ENCODE measurements at places on chromosomes 13 and 19.

- DNase-seq = no peak
These were observed 25.0 kb upstream of the C1QTNF9B start for GRCh38 chr13:23922005-23922932.

GRCh38 chr13:102680842-102681740, 13.8 kb downstream of the METTL21C start:
- DNase-seq = peak; percentile 11

DNA sequence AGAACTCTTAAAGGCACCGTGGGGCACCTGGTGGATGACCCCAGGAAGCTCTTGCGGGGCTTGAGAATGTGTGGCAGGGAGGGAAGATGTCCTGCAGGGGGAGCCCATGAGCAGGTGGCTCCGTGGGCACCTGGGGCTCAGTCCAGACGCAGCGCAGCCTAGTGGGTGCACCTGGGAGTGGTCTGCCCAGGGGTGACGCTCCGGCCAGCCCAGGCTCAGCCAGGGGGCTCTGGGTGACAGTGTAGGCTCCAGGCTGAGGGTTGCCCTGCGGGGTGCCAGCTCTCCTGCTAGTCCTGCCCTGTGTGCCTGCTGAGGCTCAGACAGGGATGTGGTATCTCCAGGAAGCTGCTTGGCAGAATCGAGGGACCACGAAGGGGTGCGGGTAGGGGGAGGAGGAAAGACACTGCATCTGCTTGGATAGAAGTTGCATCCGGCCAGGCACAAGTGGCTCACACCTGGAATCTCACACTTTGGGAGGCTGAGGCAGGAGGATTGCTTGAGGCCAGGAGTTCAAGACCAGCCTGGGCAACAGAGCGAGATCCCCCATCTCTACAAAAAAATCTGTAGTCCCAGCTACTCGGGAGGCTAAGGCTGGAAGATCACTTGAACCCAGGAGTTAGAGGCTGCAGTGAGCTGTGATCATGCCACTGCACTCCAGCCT, 15.0 kb upstream of the PGLS start:
- no peak for DNase-seq

- no peak for DNase-seq
These were observed 33.2 kb downstream of the ZNF473 start for GRCh38 chr19:50059045-50059444.

GRCh38 chr19:42121656-42122069, 10.6 kb downstream of the POU2F2 start:
- peak; percentile 41 for DNase-seq

GRCh38 chr13:30726192-30726591, 9.2 kb upstream of the ALOX5AP start:
- DNase-seq = no peak

- no peak for DNase-seq
These were observed 21.8 kb upstream of the RBM26 start for GRCh38 chr13:79427883-79428282.

- peak; percentile 45 for DNase-seq
These were observed 12.0 kb downstream of the WDR88 start for GRCh38 chr19:33143897-33144405.
